ENCODE measurements at places on chromosomes 12 and 14. TPM values are rescaled to one million over a fixed set of nuclear protein-coding genes. Genes with fewer than 3 reads are reported as not detected.
A peak's percentile ranks its signal among the peaks of the same experiment; 100 is the strongest.

TMEM132D gene
- not detected for total RNA-seq

DENND5B gene
- 4.6 TPM for total RNA-seq

KLHL33 gene
- total RNA-seq, result 0.36 TPM

CD4 gene
- 2.9 TPM for total RNA-seq

SMARCC2 gene
- 55.3 TPM for total RNA-seq

SRRM4 gene
- 0.03 TPM for total RNA-seq

DNA sequence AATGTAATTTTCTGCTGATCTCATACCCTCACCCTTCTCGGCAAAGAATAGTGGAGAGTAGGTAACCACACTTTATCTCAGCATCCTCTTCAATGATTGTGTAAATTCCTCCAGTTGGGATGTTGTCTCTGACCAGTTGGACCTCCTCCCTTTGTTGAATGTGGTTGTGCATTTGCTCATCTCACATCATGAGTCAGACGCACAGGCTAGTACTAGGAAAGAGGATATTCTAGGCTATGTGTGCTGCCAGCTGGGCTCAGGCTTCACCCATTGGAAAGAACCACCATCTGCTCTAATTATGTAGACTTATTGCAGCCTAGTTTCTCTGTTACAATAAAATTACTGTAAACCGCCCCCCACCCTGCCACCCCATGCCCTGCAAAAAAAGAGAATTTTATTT, 90.3 kb downstream of the LMO3 start:
- DNase-seq, result no peak

GRCh38 chr12:94297096-94297699, 148.8 kb downstream of the PLXNC1 start:
- no peak for DNase-seq

- DNase-seq, result no peak
Measured at GRCh38 chr14:85223667-85224066, 306.3 kb upstream of the FLRT2 start.

DNA sequence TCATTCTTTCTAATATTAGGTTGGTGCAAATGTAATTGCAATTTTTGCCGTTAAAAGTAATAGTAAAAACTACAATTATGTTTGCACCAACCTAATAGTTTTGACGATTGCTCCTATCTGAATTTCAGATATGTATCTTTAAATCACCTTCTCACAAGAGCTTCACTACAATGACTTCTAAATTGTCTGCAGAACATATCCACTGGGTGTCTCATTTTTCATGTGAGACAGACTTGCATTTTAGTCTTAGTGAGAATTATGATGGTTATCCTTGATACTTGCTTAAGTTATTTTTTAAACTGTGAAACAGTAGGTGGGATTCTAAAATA, 84.6 kb downstream of the ITPR2 start:
- no peak for DNase-seq

DNA sequence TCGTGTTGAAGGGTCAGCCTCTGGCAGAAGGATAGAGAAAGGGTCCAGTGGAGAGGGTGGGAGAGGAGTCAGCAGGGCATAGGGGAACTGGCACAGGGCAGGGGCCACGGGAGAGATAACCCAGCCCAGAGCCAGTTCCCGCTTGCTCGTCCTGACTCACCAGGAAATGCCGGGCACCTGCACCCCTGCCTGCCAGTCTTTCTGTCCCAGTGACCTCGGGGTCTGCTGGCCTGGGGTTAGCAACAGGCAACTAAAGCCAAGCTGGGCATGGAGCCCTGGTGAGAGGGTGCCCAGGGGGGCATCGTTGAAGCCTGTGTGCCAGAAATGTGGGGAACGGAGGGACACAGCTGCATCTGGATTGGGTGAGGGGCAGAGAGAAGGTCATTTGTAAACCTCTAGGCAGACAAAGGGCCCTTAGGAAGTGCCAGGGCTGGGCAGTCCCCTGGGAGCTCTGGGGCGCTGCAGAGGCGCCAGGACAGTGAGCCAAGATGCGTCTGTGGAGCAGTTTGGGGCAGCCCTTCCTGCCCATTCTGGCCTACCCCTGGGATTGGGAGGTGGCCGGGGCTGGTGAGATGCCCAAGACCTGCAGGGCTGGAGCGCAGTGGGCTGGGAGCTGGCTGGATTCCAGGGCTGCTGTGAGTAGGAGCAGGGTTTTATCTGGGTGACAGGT, 5.5 kb downstream of the TNFAIP2 start:
- peak; percentile 84 for DNase-seq

GRCh38 chr12:2250797-2251196, 198.0 kb downstream of the CACNA1C start:
- DNase-seq, result peak; percentile 31

All from lower leg skin (tissue), 4 donors.